ENCODE measurements at places on chromosomes 13 and 19.

GRCh38 chr13:106416645-106417044 lies 118.8 kb downstream of the EFNB2 start:
- DNase-seq = no peak

DNA sequence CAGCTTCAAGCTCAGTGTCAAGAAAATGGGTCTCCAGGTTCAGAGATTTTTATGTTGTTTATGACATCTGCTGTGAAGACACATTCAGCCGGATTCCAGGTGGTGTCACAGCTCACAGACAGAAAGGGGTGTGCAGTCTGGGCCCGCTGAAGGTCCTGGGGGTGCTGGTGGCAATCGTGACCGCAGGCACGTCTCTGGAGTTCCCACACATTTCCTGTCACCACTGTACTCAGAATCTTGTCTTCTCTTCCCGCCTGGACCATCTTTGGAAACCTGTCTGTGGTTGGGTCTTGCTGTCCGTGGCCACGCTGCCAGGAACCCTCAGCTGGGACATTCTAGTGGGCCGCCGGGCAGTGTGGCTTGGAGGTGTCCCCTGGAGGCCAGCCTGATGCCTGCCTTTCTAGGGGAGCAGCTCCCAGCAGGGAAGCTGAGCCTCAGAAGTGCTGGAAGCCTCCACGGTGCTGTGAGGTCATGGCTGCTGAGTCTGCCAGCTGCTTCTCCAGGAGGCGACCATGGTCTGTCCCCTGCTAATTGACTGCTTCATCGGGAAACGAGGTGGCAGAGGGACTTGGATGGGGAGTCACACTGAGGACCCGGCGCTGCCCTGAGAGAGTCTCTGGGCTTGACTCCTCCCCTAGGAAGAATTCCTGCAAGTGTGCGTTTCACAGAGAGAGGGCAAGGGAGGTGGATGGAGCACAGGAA lies 3.7 kb downstream of the TEX29 start:
- no peak for DNase-seq

- DNase-seq = no peak
These were observed 17.7 kb upstream of the FBXO17 start for GRCh38 chr19:38993271-38993670.

DNA sequence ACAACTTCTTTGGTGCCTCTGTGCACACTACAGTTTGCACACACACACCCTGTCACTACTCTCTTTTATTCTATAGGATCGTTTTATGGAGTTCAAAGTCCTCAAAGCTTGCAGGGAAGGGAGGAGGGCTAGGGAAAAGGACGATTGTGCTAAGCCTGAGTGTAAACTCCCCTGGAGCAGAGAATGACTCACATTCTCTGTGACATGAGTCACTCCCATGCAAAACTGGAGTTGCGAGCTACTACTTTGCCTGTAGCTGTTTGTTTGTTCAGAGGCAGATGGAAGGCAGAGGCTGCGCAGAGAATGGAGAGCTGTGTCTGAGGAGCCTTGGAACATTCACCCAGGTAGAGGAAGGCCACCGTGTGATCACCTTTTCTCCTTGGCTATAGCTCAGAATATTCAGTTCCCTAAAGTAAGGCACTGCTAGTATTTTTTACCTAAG lies 80.5 kb upstream of the MBNL2 start:
- DNase-seq = no peak

GRCh38 chr19:28026636-28027035 lies 1186.3 kb downstream of the UQCRFS1 start:
- no peak for DNase-seq

GRCh38 chr19:21483589-21484170 lies 21.7 kb upstream of the ZNF429 start:
- no peak for DNase-seq

All from vagina (tissue), 2 donors.